ENCODE measurements at places on chromosomes 4 and X. TPM values are rescaled to one million over a fixed set of nuclear protein-coding genes. Genes with fewer than 3 reads are reported as not detected.

Gene ZXDB
- 8.9 TPM for total RNA-seq

Gene TSPAN5
- total RNA-seq, result 21.4 TPM

Gene CT45A1
- total RNA-seq, result not detected

Gene RNF128
- total RNA-seq, result not detected

Gene CFP
- total RNA-seq, result 14.6 TPM

DNA sequence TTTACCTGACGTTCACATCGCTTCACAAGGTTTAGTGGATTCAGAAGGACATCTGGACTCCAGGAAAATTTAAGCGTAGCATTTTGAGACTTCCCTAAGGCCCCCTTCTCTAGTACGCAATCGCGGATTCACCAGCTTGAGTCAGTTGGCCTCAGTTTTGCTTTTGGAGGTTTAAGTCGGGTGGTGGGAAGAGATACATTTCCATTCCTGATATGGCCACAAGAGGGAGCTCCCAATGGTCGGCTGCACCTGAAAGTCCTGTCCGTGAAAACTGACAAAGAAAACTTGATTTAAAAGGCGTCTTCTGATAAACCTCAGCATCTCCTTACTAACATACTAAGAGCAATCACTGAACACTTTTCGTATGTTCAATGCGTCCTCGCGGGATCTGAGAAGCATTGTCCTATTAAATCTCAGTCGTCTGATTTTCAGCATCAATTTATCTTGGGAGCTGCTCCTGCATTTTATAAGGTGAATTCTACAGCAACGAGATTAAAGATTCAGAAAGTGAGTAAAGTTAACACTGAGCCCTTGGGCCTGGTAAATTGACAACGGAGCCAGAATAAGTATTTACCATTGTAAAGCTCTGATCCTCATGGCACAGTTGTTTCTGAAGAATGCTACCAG lies 50.6 kb downstream of the LGI2 start:
- H3K4me3 ChIP-seq, result no peak overlapping the region
- no peaks in the 10 kb centered on the region for H3K36me3 ChIP-seq
- no peak overlapping the region for H3K27ac ChIP-seq

DNA sequence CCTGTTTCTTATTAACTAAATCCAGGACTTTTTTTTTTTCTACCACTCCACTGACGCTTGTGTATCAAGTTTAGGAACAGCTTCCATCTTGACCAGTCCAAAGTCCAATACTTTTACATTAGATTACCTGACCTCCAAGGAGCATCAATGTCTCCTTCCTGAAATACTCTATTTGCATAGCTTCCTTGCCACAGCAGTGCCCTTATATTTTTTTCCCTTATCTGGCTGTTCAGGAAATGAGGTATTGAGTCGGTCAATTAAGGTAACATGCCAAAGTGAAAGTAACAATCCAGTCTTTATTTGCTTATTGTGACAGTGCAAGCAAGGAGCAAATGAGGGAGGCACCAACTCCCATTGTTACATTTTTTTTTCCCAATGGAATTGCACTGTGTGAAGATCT lies 730.8 kb upstream of the NDST4 start:
- no peak for DNase-seq
- no peak overlapping the region for H3K27ac ChIP-seq
- H3K27me3 ChIP-seq, result no peaks in the 10 kb centered on the region
- no peaks in the 10 kb centered on the region for H3K4me1 ChIP-seq
- no peaks in the 10 kb centered on the region for H3K36me3 ChIP-seq
- H3K4me3 ChIP-seq, result no peak overlapping the region

DNA sequence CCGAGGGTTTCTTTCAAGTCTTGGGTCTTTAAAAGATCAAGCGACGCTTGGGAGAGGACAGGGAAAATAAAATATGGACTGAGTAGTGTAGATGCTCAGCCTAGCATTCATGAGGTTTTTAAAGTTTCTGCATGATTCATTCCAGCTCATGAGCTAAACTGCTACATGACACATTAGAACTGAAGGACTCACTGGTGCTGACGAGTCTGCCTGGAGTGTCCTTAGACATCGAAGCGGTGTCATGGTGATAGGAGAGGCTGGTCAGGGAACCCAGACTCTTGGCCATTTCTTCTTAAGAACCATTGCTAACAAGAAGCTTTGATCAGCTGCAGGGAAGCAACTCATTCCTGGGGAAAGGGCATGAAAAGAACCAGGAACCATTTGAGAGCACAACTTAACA lies 158.6 kb downstream of the TRIML1 start:
- H3K4me1 ChIP-seq, result no peaks in the 10 kb centered on the region
- no peaks in the 10 kb centered on the region for H3K27me3 ChIP-seq
- no peaks in the 10 kb centered on the region for H3K36me3 ChIP-seq
- DNase-seq, result no peak
- no peak overlapping the region for H3K4me3 ChIP-seq
- H3K27ac ChIP-seq, result no peak overlapping the region

Gene RPS6KA6
- not detected for total RNA-seq

DNA sequence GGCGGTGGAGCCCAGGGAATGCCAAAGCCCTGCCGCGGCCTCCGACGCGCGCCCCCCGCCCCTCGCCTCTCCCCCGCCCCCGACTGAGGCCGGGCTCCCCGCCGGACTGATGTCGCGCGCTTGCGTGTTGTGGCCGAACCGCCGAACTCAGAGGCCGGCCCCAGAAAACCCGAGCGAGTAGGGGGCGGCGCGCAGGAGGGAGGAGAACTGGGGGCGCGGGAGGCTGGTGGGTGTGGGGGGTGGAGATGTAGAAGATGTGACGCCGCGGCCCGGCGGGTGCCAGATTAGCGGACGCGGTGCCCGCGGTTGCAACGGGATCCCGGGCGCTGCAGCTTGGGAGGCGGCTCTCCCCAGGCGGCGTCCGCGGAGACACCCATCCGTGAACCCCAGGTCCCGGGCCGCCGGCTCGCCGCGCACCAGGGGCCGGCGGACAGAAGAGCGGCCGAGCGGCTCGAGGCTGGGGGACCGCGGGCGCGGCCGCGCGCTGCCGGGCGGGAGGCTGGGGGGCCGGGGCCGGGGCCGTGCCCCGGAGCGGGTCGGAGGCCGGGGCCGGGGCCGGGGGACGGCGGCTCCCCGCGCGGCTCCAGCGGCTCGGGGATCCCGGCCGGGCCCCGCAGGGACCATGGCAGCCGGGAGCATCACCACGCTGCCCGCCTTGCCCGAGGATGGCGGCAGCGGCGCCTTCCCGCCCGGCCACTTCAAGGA lies at the start of gene FGF2:
FGF2 (plus strand) TSS at position 279 of the 705 bp plus-strand sequence; CDS start at position 623, 344 bp downstream.
- H3K4me3 ChIP-seq, result peak within 1 kb of the TSS; percentile 80
- H3K36me3 ChIP-seq, result peaks cover 2% of the 10 kb centered on the region
- no peak within 1 kb of the TSS for H3K27ac ChIP-seq
- peak; percentile 51 for DNase-seq
- H3K27me3 ChIP-seq, result peaks cover 78% of the 10 kb centered on the region

Gene S100P
- total RNA-seq, result 1.5 TPM

Gene CENPI
- 21.4 TPM for total RNA-seq

Gene TLR10
- 0.25 TPM for total RNA-seq

Gene ALB
- not detected for total RNA-seq

Gene SPANXN3
- not detected for total RNA-seq

- H3K4me3 ChIP-seq, result no peak overlapping the region
- peaks cover 3% of the 10 kb centered on the region for H3K36me3 ChIP-seq
- H3K4me1 ChIP-seq, result no peaks in the 10 kb centered on the region
- peaks cover 2% of the 10 kb centered on the region for H3K27me3 ChIP-seq
- no peak for DNase-seq
These were observed 17.3 kb downstream of the TEC start for GRCh38 chr4:48252313-48252712.
